Activated naive CD4-positive, alpha-beta T cell (primary cell): ENCODE measurements at places on chromosomes 2 and 18.

DNA sequence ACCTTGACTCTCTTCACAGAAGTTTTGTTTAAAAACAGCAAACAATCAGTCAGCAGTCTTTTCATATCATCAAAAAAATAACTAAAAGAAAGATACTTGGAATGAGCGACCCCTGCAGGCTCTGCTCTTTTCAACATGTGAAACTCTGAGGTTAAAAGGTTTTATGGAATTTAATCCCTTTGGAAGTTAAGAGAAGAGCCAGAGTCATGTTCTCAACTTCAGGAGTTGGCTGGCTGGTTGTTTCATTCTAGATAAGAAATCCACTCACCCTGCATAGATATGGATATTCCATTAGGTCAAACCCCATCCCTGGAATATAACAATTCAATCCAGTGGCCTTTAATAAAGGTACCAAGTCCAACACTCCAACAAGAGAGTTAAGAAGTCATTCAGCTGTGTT is 115.6 kb upstream of the RMDN2 start:
- DNase-seq = no peak

- DNase-seq = no peak
These were observed 106.0 kb downstream of the ASAP2 start for GRCh38 chr2:9312591-9312990.

DNA sequence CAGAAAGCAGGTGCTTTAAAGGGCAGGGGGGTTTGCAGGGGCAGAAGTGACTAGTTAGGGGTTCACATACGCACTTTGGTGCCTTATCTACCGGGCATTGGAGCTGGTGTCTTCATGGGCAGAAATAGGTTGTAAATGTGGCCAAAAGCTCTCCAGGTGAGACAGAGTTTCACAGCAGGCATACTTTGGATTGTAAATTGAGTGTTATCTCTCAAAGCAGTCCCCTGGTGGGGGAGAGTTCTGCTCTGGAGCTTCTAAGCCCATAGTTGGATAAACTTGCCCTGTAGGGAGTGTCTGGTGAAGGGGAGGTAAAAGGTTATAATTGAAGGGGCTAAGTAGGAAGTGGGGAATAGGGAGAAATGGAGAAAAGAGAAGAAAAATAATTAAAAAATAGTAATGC is 43.1 kb downstream of the COL4A3 start:
- DNase-seq = no peak

- no peak for DNase-seq
These were observed 39.9 kb downstream of the TMEM178A start for GRCh38 chr2:39705638-39706037.

DNA sequence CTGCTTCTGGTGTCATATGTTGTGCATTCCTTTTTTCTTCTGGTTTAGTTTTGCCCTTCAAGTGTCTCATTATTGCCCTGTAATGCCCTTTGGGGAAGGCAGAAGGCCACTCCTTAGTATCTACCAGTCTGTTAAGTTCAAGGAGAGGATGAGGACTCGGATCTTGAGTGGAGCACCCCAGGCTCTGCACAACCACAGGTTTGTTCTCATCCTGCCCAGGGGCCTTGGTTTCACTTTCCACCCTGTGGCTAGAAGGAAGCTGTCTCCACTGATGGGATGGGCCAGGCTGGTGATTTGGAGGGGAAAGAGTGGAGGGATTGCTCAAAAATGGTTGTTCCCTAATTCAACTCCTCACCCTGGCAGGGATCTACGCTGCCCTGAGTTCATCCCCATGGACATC is 30.2 kb upstream of the RAB11FIP5 start:
- DNase-seq = no peak

GRCh38 chr2:31240381-31241365 is 6.7 kb downstream of the EHD3 start:
- no peak for DNase-seq
